Esophagus muscularis mucosa (tissue), 4 donors: ENCODE measurements at places on chromosomes 7 and 10. TPM values are rescaled to one million over a fixed set of nuclear protein-coding genes. Genes with fewer than 3 reads are reported as not detected.

GRCh38 chr10:119256030-119256429 is 48.7 kb downstream of the GRK5 start:
- no peak for DNase-seq
- no peaks in the 10 kb centered on the region for H3K36me3 ChIP-seq
- peaks cover 60% of the 10 kb centered on the region for H3K4me1 ChIP-seq
- H3K4me3 ChIP-seq: no peak overlapping the region

DNA sequence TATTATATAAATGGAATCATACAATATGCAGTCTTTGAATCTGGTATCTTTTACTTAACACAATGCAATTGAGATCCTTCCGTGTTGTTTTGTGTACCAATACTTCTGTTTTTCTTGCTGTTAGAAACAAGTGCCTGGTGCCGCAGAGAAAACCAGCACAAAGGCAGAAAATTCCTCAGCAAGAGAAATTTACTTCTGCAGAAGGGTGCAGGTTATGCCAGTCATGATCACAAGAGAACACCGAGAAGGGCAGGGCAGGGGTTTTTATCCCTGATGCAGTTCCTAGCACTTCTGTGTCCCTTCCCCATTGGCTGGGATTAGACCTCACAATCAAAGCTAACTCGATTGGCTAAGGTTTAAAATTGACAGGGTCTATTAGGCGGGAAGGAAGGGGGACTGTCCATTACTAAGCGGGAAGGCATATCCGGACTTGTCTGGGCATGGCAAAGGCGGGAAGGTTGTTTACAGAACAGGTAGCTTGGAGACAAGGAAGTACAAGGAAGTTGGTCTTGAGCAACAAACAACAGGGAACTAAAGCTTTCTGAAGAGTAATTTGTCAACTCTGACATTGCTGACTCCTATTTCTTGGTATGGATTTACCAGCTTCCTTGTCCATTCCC is 2.4 kb upstream of the ZNF33B start:
- no peak for DNase-seq
- no peaks in the 10 kb centered on the region for H3K36me3 ChIP-seq
- H3K4me1 ChIP-seq: peaks cover 20% of the 10 kb centered on the region
- H3K27ac ChIP-seq: no peak overlapping the region

DNA sequence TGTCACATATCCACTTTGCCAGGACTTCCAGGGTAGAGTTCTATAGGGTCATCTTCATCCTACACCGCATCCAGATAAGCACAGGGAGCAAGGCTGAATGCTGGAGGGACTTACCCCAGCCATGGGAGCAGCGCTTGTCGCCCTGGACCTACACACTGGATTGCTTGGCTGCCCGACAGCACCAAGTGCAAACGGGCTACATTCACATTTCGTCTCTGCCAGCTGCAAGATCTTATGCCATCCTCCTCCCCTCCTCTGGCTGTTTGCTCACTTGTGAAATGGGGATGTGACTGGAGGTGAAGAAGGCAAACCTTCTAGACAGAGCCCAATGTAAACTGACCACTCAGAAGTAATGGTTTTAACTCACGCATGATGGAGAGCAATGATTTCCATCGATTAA is 1.0 kb downstream of the DDC start:
- H3K36me3 ChIP-seq: no peaks in the 10 kb centered on the region
- H3K27ac ChIP-seq: no peak overlapping the region
- H3K27me3 ChIP-seq: no peaks in the 10 kb centered on the region
- H3K4me3 ChIP-seq: no peak overlapping the region

DNA sequence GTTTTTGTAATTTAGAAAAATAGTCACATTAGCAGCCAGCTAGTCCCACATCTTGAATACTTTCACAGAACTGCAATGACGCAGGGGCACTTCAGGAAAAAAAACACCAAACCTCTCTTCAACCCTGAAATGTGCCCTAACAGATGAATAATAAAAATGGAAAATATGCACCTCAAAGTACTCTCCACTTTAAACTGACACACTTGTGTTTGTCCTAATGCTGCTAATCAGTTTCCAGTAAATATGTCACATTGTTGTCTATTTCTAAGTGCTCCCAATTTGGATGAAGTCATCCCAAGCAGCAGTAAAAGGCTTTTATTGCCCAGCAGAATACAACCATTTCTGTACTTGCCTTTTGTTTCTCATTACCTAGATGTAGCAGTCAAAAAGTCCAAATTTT is 86.7 kb downstream of the PARD3 start:
- H3K27me3 ChIP-seq: no peaks in the 10 kb centered on the region
- no peak overlapping the region for H3K4me3 ChIP-seq
- H3K27ac ChIP-seq: no peak overlapping the region
- H3K36me3 ChIP-seq: no peaks in the 10 kb centered on the region
- peaks cover 80% of the 10 kb centered on the region for H3K4me1 ChIP-seq

The GIMAP7 gene
- total RNA-seq: 19.5 TPM

DNA sequence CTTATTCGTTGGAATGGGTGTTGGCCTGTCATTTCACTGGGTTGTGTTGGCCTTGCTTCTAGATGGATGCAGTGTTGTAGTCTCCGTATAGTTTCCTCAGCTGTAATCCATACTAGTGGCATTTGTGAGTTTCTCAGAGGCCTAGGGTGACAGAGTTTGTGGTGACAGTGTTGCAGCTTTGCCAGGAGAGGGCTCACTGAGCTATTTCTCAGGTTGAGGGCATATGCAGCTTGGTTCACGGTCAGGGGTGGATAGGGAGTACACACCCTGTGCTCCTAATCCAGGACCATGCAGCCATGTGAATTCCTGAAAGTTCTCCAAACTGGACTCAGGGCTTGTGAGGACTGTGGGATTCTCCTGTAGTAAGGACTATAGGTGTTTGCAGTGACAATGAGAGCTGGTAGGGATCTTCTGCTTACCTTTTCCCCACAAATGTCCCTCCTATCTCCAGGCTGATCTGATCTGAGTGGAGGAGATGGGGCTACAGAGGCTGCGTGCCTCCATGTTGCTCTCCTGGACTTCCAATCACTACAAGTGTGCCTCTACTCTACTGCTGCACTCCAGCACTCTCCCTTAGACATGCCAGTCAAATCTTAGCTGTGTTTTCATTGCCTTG is 229.0 kb downstream of the STK31 start:
- DNase-seq: peak; percentile 66
- H3K36me3 ChIP-seq: no peaks in the 10 kb centered on the region
- no peaks in the 10 kb centered on the region for H3K4me1 ChIP-seq
- H3K27ac ChIP-seq: no peak overlapping the region

The SAMD8 gene
- 27.2 TPM for total RNA-seq

GRCh38 chr7:99699946-99700345 is 20.1 kb upstream of the CYP3A5 start:
- peaks cover 12% of the 10 kb centered on the region for H3K4me1 ChIP-seq
- no peaks in the 10 kb centered on the region for H3K36me3 ChIP-seq
- no peak for DNase-seq
- no peak overlapping the region for H3K27ac ChIP-seq
- no peaks in the 10 kb centered on the region for H3K27me3 ChIP-seq

GRCh38 chr7:21354284-21354683 is 73.6 kb upstream of the SP4 start:
- H3K4me3 ChIP-seq: no peak overlapping the region
- H3K27ac ChIP-seq: no peak overlapping the region
- H3K27me3 ChIP-seq: no peaks in the 10 kb centered on the region
- no peaks in the 10 kb centered on the region for H3K4me1 ChIP-seq
- no peak for DNase-seq

DNA sequence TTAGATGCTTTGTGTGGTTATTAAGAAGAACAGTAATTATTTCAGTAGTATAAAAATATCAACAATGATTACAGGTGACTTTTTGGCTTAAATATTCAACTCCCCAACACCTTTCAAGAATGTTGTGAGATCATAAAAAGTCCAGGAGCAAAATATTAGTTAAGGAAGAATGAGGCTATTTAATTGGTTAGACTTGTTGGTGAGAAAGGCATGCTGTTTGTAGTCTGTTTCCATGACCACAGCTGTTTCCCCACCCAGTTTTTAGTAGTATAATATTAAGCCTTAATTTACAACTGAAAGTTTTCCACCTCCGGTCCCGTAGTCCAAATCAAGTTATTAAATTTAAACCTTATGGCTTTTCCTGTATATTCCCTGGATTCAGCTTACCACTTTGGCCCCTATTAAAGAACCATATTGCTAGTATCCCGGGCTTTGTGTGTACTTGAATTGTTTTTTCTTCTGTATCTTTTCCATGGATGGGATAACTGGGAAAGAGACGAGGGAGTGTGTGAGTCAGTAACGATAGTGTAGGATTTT is 133.3 kb downstream of the CELF2 start:
- no peak overlapping the region for H3K4me3 ChIP-seq
- H3K4me1 ChIP-seq: peaks cover 83% of the 10 kb centered on the region
- no peaks in the 10 kb centered on the region for H3K27me3 ChIP-seq
- no peak overlapping the region for H3K27ac ChIP-seq
- DNase-seq: no peak
- H3K36me3 ChIP-seq: no peaks in the 10 kb centered on the region

The HOXA2 gene
- 3.3 TPM for total RNA-seq

The CPA5 gene
- not detected for total RNA-seq

DNA sequence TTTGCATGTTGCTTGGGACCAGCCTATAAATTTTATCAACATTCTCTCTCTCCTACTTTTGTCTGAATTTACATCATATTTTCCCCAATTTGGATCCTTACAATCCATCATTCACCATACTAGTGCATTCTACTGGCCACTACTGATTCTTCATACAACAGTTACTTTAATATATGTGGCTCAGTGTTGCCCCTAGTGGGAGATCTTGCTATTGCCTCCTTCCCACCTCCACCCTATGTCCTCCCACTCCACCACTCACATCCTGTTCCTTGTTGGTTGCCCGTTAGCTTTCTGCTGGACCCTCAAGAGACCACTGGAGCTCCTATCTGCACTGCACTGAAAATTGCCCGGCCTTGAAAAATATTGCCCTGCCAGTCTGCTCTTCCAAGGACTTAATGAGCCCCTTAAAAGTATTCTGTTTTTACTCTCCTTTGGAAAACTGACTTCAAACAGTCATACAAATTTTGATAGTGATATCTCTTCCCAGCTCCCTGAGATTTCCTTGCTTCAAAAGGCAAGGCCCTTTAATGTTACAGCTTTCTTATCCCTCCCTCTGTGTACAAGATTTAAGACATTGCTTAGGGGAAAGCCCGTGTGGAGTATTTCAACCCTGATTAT is 243.2 kb upstream of the TMEM229A start:
- H3K27me3 ChIP-seq: no peaks in the 10 kb centered on the region
- H3K36me3 ChIP-seq: no peaks in the 10 kb centered on the region
- no peak overlapping the region for H3K4me3 ChIP-seq
- H3K4me1 ChIP-seq: no peaks in the 10 kb centered on the region
- H3K27ac ChIP-seq: no peak overlapping the region
- no peak for DNase-seq

- peak overlapping the region; percentile 97 for H3K4me3 ChIP-seq
- no peaks in the 10 kb centered on the region for H3K27me3 ChIP-seq
- H3K36me3 ChIP-seq: no peaks in the 10 kb centered on the region
Observed at GRCh38 chr10:91410638-91411371, 661 bp downstream of the HECTD2 start.

GRCh38 chr7:52708846-52709245 is 326.6 kb upstream of the POM121L12 start:
- H3K36me3 ChIP-seq: no peaks in the 10 kb centered on the region
- H3K27ac ChIP-seq: no peak overlapping the region
- no peaks in the 10 kb centered on the region for H3K4me1 ChIP-seq

The RPEL1 gene
- not detected for total RNA-seq

DNA sequence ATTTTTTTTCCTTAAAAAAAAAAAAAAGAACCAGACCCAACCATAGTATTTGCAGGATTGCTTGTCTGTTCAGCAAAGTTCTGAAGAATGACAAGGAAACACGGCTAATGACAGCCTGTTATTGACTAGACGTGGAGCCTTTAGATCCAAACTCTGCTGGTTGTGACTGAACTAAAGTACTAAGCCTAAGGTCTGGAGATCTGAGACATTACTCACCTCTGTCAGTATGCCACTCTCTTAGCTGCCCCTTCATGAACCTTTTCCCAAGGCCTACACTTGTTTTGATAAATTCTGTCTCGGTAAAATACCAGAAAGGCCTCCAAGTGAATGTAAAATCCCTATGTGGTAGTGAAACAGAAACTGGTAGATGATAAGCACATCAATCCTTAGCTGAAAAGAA is 101.0 kb downstream of the CABCOCO1 start:
- H3K36me3 ChIP-seq: no peaks in the 10 kb centered on the region
- no peak overlapping the region for H3K4me3 ChIP-seq
- H3K27me3 ChIP-seq: no peaks in the 10 kb centered on the region
- no peak overlapping the region for H3K27ac ChIP-seq

DNA sequence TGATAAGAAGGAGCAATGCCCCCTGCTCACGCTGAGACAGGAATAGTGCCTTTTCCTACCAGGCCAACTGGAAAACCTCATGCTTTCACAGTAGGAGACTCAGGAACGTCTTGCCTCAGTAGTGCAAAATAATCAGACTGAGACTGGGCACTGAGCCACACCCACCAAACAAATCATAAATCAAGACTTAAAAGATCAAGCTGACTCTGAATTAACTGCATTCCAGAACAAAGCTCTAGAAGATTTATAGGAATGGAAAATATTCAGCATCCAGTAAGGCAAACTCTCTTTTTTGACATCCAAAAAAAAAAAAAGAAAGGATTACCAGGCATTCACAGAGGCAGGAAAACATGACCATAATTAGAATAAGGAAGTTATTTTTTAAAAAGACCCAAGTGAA is 30.5 kb upstream of the SLC18A3 start:
- no peak overlapping the region for H3K27ac ChIP-seq
- H3K36me3 ChIP-seq: no peaks in the 10 kb centered on the region
- H3K4me1 ChIP-seq: no peaks in the 10 kb centered on the region
- DNase-seq: no peak

GRCh38 chr10:79127151-79127961 is 58.6 kb downstream of the ZMIZ1 start:
- peaks cover 70% of the 10 kb centered on the region for H3K4me1 ChIP-seq
- peak overlapping the region; percentile 22 for H3K27ac ChIP-seq
- peaks cover 64% of the 10 kb centered on the region for H3K36me3 ChIP-seq
- no peak for DNase-seq
- H3K27me3 ChIP-seq: no peaks in the 10 kb centered on the region
- H3K4me3 ChIP-seq: no peak overlapping the region

DNA sequence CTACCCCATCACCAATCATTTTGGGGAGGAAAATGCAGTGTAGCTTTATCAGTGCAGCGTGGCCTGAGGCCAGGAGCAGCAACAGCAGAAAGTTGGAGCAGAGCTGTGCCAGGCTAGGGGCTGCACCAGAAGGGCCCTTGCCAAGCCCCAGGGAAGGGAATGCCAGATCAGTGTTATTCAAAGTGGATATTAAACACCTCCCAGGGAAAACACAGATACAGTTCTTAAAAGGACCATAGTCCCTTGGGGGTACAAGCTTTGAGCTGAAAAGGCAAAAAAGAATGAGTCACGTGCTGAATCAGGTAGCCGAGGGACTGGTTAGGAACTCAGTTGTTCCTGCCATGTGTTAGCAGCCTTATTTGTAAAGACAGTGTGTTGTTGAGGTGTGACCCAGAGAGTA is 54.0 kb downstream of the GSDME start:
- DNase-seq: no peak
- peaks cover 14% of the 10 kb centered on the region for H3K4me1 ChIP-seq
- no peaks in the 10 kb centered on the region for H3K27me3 ChIP-seq
- no peak overlapping the region for H3K27ac ChIP-seq

GRCh38 chr10:91632671-91633550 is at the start of gene PPP1R3C:
Gene PPP1R3C (minus strand): TSS chr10:91633071. CDS start chr10:91632969, 102 bp downstream.
- peak within 1 kb of the TSS; percentile 78 for H3K4me3 ChIP-seq
- peak within 1 kb of the TSS; percentile 82 for H3K27ac ChIP-seq
- H3K27me3 ChIP-seq: no peaks in the 10 kb centered on the region
- peak; percentile 95 for DNase-seq
- peaks cover 4% of the 10 kb centered on the region for H3K36me3 ChIP-seq

The TET1 gene
- 6.9 TPM for total RNA-seq

- H3K36me3 ChIP-seq: no peaks in the 10 kb centered on the region
- DNase-seq: no peak
- H3K27ac ChIP-seq: no peak overlapping the region
Observed at GRCh38 chr7:141045126-141045841, 28.6 kb upstream of the TMEM178B start.
